Esophagus squamous epithelium (tissue), 5 donors: ENCODE measurements at places on chromosomes 16 and 17.

- DNase-seq, result no peak
These were observed 31.9 kb downstream of the SLFN11 start for GRCh38 chr17:35341411-35341992.

DNA sequence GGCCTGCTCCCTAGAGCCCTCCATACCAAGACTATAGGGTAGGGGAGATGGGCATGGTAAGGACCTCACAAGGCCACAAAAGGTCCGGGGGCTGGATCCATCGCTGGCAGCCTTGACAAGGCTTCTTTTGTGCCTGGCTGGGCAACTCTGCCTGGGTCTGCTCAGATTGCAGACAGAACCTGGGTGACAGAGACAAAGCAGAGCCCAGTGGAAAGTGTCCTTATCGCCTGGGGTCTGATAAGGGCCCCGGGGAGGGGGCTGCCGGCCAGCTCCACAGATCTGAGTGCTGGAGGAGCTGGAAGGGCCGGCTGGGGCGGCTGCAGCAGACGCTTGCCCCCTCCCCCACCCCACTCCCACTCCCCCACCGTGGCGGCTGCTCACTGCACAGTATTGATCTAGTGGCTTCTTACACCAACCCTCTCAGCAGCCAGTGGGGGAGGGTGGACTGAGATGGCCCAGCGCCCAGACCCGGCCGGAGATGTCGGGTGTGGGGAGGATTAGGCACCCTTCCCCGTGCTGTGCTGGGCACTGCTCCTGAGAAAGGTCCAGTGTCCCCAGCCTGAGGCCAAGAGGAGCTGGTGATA is 7.2 kb downstream of the MMP15 start:
- no peak for DNase-seq

GRCh38 chr16:89495121-89495520 is 4.8 kb upstream of the ANKRD11 start:
- DNase-seq, result no peak

GRCh38 chr16:89547291-89547690 is 13.2 kb upstream of the RPL13 start:
- DNase-seq, result no peak

- no peak for DNase-seq
These were observed 14.2 kb downstream of the APOH start for GRCh38 chr17:66214884-66215528.

DNA sequence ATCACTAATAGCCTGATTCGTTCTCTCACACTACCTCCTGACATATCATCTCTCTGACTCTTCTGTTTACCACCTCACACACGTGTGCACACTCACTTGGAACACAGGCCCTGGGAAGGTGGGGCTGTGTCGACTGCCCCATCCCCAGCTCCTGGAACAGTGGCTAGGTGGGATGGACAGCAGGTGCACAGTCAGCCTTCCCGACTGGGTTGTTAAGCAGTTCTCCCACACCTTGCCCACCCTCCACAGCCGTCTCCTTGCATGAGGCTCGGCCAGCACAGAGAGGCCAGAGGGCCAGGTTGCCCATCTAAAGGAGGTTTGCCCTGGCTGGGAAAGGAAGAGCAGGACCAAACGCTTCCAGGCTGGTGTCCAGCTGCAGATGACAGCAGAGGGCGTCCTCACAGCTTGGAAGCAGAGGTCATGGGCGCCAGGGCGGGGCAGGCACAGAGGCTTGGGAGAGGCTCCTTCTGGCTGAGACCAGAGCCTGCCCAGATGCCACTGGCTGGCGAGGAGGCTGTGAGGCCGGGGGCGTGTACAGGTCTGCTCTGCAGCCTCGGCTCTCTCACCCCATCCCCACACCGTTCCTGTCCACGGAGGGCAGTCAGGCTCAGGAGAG is 92.8 kb downstream of the AMFR start:
- DNase-seq, result no peak

DNA sequence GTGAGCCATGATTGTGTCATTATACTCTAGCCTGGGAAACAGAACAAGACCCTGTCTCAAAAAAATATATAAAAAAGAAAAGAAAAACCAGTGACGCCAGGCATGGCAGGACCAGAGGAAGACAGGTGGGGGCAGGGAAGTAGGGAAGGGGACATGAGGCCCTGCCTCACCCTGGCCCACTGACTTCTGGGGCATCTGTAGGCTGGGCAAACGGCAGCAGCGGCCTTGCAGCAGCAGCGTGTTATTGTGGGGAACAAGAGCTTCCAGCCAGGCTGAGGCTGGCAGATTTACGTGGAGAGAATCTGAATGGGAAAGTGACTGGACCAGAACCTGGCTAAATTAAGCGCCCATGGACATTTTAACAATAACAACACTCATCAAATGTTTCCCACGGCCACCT is 19.4 kb downstream of the CMTM4 start:
- no peak for DNase-seq

- no peak for DNase-seq
These were observed 1480.2 kb upstream of the CDH8 start for GRCh38 chr16:63516394-63516793.

GRCh38 chr17:31279401-31279800 is 17.6 kb downstream of the OMG start:
- no peak for DNase-seq

DNA sequence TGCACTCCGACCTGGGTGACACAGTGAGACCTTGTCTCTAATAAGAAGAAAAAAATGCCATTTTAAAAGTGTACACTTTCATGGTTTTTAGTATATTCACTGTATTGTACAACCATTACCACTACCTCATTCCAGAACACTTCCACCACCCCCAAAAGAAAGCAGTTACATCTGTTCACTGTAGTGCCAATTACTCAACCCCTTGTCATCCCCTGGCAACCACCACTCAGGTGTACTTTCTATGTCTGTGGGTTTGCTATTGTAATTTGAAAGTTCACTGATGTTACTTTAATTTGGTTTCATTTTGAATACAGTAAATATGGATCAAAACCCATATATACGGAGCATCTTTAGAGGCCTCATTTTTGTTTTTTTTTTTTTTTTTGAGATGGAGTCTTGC is 6.1 kb downstream of the ZG16 start:
- DNase-seq, result no peak

DNA sequence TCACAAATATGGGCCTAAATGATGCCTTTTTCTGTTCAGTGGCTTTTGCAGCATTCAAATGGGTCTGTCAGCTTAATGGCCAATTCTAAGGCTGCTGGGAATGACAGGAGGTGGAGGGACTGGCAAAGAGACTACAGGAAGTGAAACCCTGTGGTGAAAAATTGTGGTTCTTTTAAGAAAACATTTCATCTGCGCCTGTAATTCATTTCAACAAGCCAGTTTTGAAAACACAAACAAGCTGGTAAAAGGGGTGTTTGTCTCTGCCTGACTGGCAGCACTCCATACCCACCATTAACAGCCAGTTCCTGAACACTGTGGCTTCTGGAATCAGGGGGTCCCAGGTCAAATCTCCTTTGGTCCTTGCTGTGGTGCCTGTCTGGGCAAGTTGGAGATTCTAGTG is 3.6 kb upstream of the KDM8 start:
- no peak for DNase-seq

DNA sequence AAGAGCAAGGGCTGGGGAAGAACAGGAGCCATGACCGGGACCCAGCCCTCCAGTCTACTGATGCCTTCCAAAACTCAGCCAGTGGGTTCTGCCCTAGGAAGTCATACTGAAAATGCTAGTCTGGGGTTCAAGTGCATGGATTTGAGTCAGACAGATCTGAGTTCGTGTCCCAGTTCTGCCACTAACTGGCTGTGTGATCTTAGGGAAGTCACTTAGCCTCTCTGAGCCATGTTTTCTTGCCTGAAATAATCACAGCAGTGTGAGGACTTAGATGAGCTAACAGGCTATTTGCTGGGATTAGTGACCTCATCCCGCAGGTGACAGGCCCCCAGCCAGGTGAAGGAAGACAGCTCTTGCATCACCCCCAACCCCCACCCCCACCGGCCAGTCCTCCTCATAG is 4.4 kb downstream of the GRIN2C start:
- DNase-seq, result no peak

DNA sequence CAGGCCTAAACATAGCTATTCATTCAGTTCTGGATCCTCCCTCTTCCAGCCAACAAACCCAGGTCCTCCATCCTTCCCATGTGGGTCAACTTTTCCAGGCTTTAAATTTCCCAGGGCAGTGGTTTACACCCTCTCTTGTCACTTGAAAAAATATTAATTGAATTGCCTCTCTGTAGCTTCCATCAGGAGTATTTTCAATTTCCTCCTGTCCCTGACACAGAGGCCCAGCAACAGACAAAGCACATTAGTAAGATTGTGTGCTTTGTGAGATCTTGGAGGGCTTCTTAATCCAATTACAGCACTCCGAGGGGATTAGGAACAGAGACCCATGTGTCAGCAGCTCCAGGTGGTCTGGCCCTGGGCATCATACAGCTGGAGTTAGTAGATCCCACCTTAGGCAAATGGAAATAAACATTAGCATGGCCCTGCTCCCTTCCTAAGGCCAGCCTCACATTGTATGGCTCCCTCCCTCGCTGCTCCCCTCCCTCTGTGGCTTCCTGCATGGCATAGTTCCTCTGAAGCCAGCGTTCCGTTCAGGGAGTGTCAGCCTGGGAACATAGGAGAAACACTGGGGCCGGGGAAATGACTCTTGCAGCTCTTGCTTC is 132.7 kb upstream of the HSBP1 start:
- no peak for DNase-seq

- no peak for DNase-seq
These were observed 266.4 kb downstream of the MAF start for GRCh38 chr16:79334127-79334526.

GRCh38 chr16:66503612-66504011 is 46.3 kb downstream of the TK2 start:
- DNase-seq, result no peak

GRCh38 chr17:68184816-68185436 is 62.9 kb upstream of the AMZ2 start:
- no peak for DNase-seq

- DNase-seq, result no peak
These were observed 222.6 kb upstream of the FOXF1 start for GRCh38 chr16:86287664-86288201.

DNA sequence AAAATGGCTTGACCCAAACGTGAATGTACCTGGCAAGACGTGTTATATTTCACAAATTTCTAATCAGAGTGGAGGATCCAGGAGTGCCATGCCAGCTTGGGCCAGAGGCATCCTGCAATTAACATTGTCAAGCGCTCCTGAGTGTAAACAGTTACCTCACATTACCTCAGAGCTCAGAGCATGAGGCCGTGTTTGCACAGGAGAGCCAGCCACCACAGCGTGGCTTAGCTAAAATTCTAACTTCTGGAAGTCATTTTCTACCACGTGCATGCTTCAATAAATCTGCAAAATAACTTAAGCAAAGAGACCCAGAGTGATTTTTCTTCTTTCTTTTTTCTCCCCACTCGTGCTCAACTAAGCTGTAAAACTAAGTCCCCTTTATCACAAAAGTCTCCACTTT is 769.0 kb downstream of the KCNJ2 start:
- DNase-seq, result no peak
